Smooth muscle cell of the brain vasculature (primary cell): ENCODE measurements at places on chromosomes 6 and 20.

- DNase-seq = no peak
These were observed 70.9 kb downstream of the SYNE1 start for GRCh38 chr6:152566103-152566875.

DNA sequence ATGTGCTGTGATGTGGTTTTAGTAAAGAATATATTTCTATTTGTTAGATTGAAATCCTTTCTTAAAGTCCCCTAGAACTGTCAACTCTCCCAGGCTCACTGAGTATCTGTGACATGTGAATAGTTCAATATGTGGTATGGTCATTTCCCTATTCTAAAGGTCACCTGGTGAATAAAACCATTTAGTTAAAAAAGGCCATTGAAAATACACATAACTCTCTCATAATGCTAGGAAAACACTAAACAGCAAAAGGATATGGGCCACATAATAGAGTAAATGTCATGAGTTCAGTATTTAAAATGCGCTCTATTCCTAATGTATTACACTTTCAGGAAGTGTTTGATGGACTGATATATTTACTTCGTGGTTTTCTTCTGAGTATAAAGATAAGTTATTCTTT is 420.9 kb upstream of the JAG1 start:
- DNase-seq = no peak

DNA sequence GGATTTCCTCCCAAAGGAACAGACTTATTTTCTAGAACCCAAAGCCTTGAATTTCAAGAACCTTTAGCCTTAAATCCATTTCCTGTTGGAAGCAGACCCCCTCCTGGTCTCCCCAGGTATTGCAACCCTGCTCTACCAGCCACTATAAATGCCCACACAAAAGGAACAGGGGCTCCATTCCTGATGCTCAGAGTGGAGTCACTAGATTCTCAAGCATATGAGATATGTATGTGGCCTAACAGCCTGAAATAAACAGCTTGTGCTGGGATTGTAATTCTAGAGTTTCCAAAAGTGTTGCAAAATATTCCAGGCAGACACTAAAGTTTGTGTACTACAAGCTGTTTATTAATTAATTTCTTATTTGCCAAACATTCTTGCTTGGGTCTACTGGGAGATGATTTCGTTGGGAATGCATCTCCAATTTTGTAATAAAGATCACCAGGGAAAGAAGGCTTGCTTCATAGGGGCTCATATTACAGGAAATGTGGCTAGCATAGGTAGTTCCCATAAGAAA is 44.8 kb downstream of the RIPOR3 start:
- no peak for DNase-seq

- DNase-seq = no peak
These were observed 303.6 kb downstream of the SAMD5 start for GRCh38 chr6:147811913-147812629.

GRCh38 chr6:127855542-127856159 is 45.2 kb downstream of the THEMIS start:
- peak; percentile 24 for DNase-seq

DNA sequence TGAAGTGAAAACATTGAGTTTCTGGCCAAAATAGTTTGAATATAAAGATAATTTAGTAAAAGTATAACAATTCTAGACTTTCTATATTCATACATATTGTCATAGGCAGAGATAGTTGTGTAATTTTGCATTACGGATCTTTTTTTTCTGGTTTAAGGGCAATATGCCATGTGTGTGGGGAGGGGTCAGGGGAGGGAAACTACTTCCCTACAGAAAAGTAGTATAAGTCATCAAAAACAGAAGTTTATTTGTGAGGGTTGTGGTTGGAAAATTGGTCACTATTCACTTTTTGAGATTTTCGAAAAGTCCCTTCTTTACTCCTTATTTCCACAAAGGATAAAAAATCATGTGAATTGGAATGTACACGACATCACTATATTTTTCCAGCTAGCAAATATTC is 288.2 kb upstream of the PREP start:
- no peak for DNase-seq

DNA sequence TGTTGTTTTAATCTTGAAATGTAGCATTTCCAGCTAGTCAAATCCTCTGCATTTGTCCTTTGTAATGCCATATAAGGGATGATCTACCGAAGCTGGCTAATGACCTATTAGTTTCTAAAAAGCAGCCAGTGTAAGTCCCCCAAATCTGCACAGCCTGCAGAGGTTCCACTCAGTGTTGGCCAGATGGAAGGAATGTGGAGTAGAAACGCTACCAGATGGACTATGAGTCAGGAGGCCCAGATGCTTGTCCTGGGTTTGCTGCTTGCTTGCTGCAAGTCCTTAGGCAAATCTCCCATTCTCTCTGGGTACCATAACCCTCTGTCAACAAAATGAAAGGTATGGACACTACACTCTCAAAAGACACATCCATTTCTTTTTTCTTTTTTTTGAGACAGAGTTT is 149.8 kb downstream of the BTBD9 start:
- DNase-seq = no peak

- DNase-seq = no peak
These were observed 88.7 kb downstream of the ZHX3 start for GRCh38 chr20:41228858-41229257.

DNA sequence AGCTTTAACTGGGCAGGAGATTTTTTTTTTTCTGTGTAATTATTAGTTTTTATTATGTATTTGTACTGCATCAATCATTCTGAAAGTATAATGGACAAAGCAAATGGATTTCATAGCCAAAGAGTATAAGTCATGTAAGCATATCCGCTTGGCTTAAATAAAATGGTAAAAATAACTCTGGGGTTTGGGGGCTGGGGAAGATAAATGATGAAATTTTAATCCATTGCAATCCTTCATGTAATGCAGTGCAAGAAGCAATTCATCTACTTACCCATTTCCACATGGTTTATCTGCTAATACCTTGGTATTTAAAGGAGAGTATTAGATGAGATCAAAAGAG is 781.4 kb downstream of the QKI start:
- DNase-seq = no peak

GRCh38 chr6:138008791-138009190 is 98.4 kb downstream of the PERP start:
- DNase-seq = no peak

DNA sequence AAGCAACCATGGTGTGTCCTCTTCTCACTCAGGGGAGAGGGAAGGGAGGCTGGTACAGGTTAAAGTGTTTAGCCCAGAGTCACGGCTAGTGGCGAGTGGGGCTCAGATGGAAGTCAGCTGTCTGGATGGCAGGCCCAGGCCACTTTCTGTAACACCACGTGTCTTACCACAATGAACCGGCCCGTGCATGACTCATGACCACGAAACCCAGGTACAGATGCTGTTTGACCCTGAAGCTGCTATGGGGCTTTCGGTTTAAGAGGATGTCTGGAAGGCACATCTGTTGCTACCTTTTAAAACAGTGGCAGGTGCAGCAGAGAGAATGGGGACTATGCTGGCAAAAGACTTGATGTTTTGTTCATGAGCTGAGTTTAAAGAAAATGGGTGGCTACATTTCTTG is 36.5 kb upstream of the MPC1 start:
- no peak for DNase-seq

- no peak for DNase-seq
These were observed 8.8 kb upstream of the SRSF6 start for GRCh38 chr20:43448748-43449535.

DNA sequence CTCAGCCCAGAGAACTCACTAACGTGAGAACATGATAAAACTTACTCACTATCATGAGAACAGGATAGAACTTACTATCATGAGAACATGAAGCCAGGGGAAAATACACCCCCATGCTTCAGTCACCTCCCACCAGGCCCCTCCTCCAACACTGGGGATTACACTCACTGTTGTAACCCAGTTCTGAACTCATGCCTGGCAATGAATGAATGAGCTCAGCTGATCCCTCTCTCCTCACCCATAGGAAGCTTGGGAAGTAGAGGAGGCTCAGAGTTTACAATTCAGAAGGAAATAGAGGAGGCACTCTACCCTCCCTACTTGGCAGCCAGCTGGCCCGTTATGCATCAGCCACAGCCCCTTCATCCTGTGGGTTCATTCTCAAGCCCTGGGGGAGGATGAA is 102.5 kb downstream of the EYA2 start:
- DNase-seq = no peak

- no peak for DNase-seq
These were observed 313.5 kb downstream of the SLC35F1 start for GRCh38 chr6:118220429-118221128.

DNA sequence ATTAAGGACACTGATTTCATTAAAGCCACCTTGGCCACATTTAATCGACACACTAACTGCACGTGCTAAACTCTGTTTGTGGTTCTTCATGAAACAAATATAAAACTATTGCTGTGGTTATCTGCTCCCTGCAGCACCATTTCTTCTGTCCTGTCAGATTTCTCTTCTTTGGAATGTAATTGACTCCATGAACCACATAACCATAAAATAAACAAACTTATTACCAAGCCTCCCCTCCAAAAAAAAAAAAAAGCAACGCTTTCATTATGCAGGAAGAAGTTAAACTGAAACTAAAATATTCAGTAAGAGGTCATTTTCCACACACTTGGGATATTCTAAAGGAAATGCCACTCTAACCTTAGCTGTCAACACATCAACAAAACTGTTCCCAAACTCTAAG is 319.1 kb upstream of the NT5E start:
- no peak for DNase-seq

DNA sequence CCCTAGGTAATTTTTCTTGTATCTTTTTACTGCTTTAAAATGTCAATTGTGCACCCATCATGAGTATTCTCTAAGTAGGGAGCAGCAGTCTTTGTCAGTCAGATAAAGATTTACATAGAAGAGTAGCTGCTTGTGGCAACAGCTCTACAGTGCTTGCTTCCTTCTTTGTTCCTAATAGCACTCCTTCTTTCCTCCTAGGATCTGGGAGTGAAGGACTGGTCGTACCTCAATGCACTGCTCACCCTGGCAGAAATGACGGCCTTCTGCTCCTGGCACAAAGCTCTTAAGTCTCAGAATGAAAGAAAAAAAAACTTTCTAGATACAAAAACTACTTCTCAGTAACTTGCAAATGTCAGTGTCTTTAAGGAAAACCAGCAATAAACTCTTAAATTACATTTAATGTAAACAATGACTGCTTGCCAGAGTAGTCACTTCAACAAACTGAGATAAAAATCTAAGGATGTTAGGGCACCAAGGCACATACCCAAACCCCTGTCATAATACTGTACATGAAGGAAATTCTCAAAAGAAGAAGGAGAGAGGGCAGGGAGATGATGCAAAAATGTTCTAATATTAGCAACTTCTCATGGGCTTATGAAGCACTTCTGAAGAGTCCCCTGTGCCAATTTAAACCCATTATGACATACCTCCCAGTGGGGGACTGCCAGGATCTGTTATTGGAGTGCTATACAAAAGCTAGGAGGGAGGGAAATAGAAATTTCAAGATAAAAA is 34.0 kb downstream of the NCOA6 start:
- DNase-seq = peak; percentile 24

- DNase-seq = no peak
These were observed 73.6 kb downstream of the RSPH3 start for GRCh38 chr6:158926414-158926813.

GRCh38 chr6:123592426-123592825 is 44.3 kb downstream of the TRDN start:
- no peak for DNase-seq

- peak; percentile 21 for DNase-seq
These were observed 314.0 kb upstream of the RSPO3 start for GRCh38 chr6:126804332-126805064.

DNA sequence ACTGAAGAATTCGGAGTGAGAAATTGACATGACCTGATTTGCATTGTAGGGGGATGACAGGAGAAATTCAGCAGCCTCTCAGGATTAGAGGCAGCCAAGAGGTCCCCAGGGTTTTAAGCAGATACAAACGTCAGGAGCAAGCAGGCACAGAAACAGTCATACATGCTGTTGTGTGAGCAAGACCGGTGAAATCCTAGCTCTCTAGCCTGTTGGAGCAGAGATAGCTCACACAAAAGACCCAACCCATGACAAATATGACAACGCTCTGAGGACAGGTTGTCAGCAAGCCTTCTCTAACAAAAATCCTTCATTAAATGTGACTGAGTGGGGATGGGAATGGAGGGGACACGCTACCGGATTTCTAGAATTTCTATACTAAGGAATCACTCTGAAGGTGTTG is 23.0 kb upstream of the AKAP12 start:
- DNase-seq = no peak

GRCh38 chr20:37309936-37310590 is 20.6 kb downstream of the MANBAL start:
- DNase-seq = no peak

GRCh38 chr6:142356201-142356883 is 54.5 kb downstream of the ADGRG6 start:
- no peak for DNase-seq

DNA sequence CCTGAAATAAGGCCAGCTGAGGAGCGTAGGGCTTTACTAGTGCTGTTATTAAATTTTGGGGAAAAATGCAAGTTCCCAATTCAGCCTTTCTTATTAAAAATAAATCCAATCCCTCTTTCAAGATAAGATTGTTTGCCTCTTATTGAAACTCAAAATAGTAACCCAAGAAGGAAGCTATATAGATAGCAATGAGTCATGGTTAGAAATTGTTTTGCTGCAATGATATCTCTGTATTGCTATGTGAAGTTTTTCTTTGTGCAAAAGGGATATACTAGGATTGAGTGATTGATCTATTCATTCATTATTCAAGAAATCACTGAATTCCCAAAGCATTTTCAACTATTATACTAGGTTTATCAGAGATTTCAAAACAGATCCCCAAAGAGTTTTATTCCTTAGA is 93.0 kb upstream of the HDAC2 start:
- no peak for DNase-seq

- peak; percentile 70 for DNase-seq
These were observed 38.7 kb downstream of the RGS17 start for GRCh38 chr6:153092082-153093013.

DNA sequence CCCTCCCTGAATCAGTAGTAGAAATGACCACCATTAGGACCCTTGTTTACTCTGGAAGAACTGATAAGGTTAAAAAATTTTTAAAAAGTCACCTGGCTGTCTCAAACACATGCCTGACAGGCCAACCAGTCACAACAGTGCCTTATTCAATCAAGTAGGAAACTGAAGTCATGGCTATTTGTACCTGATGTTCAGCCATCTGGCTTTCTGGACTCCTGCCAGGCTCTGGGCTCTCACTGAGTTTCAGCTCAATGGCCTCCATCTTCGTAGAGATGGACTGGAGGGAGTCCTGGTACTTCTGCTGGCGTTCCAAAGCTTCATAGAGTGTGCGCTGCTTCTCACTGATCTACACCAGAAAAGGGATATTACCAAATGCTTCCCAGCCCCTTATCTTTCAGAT is 343.8 kb downstream of the SYNE1 start:
- DNase-seq = no peak

DNA sequence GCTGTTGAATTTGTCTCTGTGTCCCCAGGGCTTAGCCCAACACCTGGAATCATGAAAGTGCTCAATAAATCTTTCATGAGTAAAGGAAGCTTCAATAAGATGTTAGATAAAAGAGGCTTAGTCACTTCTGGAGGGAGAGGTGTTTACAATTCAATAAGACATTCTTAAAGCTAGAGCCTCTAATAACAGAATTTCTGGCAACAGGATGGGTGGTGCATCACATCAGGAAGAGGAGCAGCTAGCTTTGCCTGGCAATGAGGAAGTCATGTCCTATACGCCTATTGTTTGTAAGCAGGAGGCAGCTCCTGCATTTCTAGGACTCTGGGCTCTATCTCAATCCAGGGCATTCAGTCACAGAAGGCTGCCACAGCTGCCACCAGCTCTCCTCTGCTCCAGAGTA is 638.5 kb downstream of the EPM2A start:
- DNase-seq = no peak
